DND-41 (cell line): ENCODE measurements at places on chromosomes 7 and 10.
A peak's percentile ranks its signal among the peaks of the same experiment; 100 is the strongest.

GRCh38 chr10:64880546-64880945 is 1359.3 kb downstream of the REEP3 start:
- no peak for DNase-seq

DNA sequence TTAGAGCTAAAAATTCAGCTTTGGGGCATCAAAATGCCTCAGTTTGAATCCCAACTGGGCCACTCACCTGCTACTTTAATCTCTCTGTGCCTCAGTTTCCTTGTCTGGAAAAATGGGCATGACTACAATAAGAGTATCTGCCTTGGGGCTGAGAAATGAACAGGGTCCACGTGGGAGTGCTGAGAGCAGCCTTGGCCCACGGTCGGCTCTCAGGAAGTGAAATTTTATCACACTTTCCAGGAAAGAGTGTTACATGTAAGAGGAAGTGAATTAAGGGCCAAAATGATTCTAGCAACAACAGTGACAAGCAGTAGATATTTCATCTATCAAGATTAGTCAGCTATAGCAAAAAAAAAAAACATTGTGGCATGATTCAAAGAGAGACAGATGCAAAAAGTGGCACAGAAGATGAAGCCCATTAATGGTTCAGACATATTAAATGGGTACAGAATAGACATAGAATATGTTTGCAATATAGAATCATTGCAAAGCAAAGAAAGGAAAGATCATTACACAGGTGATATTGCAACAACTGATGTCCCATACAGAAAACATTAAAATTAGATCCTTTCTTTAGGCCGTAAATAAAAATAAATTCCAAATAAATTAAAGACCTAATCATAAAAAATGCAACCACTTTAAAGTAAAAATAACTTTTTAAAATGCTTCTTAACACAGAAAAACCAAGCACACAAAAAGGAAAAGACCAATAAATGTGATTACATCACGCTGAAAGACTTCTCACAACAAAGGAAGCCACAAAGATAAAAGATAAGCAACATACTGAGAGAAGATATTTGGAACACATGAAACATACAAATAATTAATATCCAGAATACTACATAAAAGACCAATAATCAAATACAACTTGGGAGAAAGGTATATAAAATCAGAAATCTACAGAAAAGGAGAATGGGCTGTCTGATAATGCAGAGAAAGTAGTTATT is 4.3 kb downstream of the TMEM273 start:
- peak; percentile 50 for DNase-seq

DNA sequence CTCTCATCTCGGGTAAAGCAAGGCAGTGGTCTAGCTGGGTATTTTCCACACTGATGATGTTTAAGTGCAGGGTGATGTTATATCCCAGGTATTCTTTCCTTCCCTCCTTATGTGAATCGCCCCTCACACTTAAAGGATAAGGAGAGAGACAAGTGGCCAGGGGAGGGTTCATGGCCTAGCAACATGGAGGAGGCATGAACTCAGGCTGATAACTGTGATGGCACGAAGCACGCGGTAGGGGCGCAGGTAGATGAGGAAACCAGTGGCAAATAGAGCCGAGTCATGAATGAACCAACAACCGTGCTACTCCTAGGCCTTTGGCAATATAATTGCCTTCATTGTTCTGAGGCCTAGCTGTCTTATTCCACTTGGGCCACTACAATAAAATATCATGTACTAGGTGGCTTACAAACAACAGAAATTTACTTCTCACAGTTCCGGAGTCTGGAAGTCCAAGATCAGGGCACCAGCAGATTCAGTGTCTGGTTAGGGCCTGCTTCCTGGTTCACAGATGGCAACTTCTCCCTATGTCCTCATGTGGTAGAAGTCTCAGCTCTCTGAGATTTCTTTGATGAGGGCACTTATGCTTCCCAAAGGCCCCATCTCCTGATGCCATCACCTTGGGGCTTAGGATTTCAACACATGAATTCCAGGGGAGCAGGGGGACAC is 56.0 kb upstream of the PIK3CG start:
- no peak for DNase-seq

DNA sequence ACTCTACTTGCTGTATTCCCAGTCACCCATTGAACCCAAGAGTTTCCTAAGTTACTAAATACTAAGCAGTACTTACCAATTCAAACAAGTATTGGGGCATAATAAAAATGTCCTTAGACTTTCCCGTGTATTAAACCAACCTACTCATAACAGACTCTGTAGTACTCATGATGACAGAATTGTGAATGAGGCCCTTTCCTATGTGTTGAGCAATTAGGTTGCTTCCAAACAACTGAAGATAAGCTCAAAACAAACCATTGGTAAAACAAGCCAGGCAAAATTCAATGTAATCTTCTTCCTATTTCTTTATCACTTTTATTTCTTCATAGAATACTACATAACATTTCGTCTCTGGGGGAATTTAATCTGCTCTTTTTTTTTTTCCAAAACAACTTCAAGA is 106.5 kb upstream of the ANK3 start:
- no peak for DNase-seq

DNA sequence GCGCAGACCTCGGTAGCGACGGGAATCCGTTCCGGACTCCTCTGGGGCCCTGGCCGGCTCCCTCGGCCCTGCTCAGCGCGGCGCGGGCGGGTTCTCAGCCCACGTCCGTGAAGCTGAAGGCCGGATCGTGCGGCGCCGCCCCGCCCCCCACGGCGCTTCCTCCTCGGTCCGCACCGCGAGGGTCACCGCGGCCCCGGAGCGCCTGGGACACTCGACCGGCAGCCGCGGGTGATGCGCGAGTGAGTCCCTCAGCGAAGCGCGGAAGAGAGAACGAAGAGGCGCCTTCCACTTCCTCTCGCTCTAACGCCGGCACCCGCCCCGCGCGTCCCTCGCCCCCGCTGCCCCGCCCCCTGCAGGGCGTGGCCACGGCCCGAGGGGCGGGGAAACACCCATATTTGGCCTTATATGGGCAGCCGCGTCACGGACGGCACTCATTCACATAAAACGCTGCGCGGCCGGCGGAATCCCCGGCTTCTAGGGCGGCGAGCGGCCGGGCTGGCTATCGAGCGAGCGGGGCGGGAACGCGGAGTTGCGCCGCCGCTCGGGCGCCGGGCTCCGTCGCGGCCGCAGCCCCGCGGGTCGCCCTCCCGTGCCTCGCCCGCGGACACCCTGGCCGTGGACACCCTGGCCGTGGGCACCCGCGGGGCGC is at the start of gene DUSP5:
TSS of gene DUSP5 (plus strand) at position 470 of the 649 bp plus-strand sequence. CDS start 215 bp downstream, outside the sequence.
- DNase-seq = peak; percentile 93

- no peak for DNase-seq
Measured at GRCh38 chr7:115775981-115776380, 254.6 kb downstream of the TFEC start.

- no peak for DNase-seq
Measured at GRCh38 chr10:24457661-24458318, 248.9 kb downstream of the KIAA1217 start.

DNA sequence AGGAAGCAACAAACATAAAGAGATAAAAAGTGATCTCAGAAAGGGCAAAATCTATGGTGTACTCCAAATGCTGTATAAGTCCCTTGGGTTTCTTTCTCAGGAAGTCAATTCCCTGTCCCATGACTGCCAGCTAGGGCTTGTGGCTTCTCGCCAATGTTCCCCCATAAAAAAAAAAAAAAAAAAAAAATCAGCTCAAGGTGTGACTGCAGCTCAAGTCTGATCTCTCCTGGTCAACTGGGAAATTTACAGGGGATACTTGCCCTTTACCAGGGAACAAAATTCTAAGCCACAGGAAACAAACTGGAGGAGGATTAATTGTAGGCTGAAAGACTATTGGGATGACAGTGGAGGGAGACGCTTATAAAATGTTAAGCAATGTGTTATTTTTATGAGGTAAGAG is 76.0 kb downstream of the PCGF5 start:
- no peak for DNase-seq

DNA sequence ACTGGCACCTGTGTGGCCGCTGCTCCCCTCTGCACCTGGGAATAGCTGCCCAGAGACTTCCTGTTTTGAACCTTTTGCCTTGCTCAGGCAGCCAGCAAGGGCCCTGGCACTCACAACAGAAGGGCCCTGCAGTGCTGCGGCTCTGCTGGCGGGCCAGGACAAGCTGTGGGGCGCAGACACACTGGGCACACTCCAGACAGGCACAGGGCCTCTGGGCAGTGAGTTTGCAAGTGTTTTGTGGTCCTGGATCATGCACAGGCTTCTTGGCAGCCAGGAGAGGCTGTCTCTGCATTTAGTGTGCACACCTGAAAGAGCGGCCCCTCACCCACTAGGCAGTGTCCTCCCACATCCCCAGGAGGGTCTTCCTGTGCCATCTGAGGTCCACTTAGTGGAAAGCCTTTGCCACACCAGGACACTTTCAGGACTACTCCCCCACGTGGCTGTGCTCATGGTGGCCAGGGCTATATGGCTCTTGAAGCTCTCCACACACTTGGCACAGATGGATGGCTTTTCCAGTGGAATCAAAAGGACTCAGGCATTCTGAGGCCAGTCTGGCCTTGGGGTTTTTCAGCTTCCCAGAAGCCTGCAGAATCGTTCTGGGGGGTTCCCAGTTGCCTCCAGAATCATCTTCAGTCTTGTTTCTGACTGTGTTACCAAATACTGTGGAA is 5.0 kb upstream of the ATP6V0E2 start:
- no peak for DNase-seq

- no peak for DNase-seq
Measured at GRCh38 chr7:75536940-75537538, 44.9 kb downstream of the SPDYE5 start.

- no peak for DNase-seq
Measured at GRCh38 chr7:16803881-16804673, 722 bp downstream of the AGR2 start.

DNA sequence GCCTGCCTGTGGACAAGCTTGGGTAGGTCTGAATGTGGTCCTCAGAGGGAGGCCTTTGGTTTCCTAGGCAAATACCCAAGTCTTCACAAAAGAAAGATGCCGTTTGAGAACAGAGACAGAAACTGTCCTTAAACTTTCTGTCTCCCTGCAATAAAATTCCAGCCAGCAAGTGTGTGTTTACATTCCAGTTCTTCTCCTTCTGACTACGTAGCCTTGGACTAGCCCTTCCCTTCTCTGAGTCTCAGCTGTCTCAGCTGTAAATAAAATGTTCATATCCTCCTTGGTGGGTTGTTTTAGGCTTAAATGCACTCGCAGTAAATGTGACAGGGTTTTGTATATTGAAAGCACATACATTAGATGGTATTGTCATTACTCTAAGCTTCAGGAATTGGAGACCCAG is 561.2 kb upstream of the MKI67 start:
- DNase-seq = no peak

DNA sequence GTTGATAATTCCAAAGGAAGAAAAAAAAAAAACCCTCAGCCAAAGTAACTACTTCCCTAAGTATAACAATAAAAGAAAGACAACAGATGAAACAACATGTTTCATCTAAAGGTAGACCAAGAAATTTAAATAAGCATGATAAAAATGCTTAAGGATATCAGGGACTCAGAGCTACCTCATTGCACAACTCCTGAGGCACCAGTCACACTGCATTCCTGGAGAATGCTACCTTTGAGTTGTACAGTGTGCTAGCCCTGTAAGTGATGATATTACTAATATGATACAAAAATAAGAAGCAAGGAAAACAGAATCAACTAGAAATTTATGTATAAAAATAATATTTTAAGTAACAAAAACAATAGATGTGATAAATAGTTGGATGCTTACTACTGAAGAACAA is 29.5 kb upstream of the C7orf33 start:
- no peak for DNase-seq

DNA sequence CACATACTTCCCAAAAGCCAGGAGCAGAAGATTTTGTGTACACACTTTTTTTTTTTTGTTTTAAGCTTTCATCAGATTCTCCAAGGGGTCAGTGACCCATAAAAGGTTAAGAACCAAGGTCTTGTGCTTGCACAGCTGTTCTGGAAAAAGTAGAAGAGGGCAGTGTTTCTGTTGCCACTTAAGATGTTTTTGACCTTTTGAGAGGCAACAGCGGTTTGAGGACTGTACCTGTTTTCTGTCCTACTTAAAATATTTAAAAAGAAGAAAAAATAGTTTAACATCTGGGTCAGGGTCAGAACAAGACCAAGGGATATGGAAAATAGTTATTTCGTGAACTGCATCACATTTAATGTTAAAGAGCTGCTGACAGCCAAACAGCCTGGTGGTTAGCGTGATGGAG is 32.9 kb downstream of the AUTS2 start:
- no peak for DNase-seq

- no peak for DNase-seq
Measured at GRCh38 chr7:139439375-139439774, 44.1 kb downstream of the KLRG2 start.

- no peak for DNase-seq
Measured at GRCh38 chr7:36642414-36642813, 81.9 kb downstream of the AOAH start.

DNA sequence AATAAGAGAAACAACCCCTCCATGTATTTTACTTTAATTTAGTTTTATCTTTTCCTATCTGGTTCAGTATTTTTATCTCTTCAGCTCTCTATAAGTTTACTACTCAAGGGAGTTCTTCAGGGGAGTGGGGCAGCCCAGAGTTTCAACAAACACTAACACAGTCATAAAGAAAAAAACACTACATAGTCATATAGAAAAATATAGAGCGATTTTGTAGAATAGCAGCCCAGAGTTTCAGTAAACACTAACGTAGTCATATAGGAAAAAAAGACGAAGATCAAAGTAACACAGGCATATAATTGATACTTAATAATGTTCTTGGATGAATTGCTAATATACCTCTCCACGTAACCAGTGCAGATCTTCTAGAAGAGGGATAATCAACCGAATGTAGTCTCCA is 54.7 kb downstream of the PON1 start:
- no peak for DNase-seq

- DNase-seq = no peak
Measured at GRCh38 chr10:34017281-34017680, 682.8 kb upstream of the NRP1 start.

GRCh38 chr10:125691160-125691981 is 8.4 kb upstream of the TEX36 start:
- DNase-seq = no peak

- no peak for DNase-seq
Measured at GRCh38 chr10:70761727-70762350, 23.3 kb downstream of the TBATA start.

DNA sequence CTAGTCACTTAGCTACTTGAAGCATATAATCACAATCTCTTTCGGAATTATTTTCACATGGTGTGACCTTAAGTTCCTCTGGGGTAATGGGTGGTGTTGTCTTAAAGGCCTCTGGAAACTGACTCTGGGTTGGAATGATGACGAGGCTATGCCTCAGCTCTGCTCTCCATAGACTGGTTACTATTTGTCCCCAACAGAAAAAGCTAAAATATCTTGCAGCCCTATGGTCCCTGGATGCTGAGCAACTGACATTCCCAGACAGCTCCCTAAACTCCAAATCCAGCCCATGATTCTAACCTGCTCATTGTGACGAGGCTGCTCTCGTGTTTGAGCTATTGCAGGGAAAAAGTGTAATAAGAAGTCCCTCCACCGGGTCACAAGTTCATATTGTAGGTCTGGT is 51.6 kb downstream of the HBP1 start:
- no peak for DNase-seq
